ENCODE measurements at places on chromosomes 7 and 10.

GRCh38 chr7:142511801-142512200 lies 237.5 kb upstream of the PRSS1 start:
- DNase-seq, result no peak

- no peak for DNase-seq
Observed at GRCh38 chr7:141407893-141408292, 143.3 kb upstream of the AGK start.

DNA sequence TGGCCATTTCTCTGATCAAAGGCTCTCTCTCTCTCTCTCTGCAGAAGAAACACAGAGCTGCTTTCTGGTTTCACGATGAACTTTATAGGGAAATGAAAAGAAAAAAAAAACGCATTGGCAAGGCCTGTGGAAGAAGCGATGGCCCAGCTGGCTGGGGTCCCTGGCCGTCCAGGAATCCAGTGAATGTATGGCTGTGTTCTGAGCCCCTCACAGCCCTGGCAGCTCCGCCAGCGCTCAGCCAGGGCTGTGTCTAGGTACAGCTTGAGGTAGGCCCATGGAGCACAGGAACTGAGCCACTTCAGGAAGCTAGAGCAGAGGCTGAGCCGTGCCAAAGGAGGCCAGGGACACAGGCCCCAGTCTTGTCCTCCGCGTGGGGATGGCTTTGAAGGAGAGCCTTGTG lies 13.1 kb upstream of the UCMA start:
- DNase-seq, result no peak

DNA sequence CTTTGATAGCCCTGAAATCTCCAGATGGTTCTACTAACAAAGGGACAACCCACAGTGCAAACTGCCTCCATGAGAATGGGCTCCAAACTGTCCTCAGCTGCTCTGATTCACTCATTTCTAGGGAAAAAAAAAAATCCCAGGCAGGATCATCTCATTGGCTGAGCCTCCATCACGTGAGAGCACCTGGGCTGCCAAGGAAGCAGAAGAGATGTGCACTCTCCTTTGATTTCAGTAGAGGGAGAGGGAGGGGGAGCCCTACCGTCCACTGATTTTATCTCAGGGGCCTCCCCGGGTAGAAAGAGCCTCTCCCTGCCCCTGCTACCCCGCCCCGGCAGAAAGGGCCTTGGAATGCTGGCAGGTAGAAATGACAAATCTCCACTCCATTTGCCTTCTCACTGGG lies 725.4 kb downstream of the PHTF2 start:
- no peak for DNase-seq

DNA sequence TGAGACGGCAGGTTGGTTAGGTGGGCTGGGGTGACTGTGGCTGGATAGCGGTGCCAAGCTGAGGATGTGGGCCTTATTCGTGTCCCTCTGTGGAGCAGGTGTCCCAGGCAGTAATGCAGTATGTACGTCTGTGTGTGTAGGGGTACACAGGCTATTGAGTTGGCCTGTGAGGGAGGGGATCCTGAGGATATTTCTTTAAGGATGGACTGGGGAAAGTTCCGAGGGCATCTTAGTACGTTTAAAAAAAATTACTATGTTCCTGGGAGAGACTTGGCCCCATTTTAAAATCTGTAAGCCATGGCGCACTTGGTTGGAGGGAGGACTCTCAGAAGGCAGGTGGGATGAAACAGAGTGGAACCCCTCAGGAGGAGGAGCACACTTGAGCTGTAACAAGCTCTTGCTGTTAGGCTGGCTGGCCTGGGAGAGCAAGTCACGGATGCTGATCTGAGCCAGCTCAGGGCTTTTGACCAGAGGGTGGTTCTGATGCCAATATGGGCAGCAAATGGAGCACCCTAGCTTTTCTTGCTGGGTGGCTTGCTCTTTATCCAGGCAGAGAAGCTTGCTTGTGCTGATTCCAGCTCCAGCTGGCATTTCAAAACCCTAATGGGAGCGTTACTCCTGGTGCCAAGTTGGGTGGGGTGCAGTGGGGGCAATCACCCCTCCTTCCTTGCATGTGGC lies 765 bp downstream of the WBP1L start:
- DNase-seq, result no peak

DNA sequence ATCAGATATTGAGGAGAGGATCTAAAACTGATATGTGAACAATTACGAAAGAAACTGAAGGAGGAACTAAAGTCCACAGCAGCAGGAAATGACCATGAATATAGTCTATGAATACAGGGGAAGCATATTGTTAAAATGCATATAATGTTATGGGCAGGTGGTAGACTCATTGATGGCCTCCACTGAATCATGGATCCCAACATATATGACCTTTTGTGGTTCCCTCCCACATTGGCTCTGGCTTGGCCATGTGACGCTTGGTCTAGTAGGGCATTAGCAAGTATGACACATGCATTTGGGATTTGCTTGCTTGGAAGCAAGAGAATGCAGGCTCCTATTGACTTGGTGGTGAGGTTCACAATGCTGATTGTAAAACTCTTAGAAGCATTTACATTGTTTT lies 55.2 kb upstream of the RAB18 start:
- no peak for DNase-seq

DNA sequence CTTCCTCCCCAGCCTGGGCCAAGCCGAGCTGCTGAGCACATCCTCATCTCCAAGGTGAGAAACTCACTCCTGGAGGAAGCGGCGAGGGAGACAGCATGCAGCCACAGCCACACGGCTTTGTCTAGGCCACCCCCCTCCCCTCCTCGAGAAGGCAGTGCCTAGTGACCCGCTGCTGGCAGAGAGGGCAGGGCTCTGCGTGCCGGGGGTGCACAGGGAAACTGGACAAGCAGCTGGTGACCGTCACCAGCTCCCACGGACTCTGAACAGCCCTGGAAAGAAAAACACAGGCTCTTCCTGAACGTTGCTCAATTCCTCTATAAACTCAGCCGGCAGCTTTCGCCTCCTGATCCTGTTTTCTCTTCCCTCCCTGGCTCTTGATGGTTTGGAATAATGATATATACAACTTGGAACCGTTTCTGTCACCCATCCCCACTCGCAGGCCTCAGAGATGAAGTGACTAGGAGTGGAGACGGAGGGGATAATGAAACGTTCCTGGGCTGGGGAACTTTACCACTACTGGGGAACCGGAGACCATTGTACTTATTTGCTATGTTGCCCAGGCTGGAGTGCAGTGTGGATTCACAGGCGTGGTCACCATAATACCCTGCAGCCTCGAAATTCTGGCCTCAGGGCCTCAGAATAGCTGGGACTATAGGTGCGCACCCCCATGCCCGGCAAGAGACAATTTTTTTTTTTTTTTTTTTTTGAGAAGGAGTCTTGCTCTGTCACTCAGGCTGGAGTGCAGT lies 19.3 kb downstream of the PAPOLB start:
- no peak for DNase-seq

- no peak for DNase-seq
Observed at GRCh38 chr10:102668326-102669107, 24.2 kb downstream of the TRIM8 start.

DNA sequence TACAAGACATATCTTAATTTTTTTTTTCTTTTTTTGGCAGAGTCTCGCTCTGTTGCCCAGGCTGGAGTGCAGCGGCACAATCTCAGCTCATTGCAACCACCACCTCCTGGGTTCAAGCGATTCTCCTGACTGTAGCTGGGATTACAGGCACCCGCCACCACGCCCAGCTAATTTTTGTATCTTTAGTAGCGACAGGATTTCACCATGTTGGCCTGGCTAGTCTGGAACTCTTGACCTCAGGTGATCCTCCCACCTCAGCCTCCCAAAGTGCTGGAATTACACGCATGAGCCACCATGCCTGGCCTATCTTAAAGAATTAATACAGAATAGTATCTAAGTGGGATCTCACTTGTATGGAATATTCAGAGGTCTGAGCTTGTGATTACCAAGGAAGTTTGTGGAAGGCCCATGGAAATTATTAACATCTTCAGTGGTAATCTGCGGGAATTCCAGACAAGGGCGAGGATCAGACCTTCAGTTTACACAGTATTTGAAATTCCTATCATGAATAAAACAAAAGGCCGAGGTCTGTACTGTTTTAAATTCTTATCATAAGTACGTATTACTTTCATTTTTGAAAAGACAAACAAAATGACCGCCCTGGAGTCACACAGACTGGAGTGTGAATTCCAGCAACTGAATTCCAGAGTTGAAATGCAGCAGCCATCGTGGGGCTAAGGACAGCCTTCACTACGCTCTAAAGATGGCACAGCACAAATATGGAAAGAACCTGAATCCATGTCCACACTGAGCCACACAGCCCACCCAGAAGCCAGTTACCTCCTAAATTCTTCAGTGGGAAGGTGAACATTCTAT lies 16.7 kb downstream of the GPRIN2 start:
- no peak for DNase-seq

DNA sequence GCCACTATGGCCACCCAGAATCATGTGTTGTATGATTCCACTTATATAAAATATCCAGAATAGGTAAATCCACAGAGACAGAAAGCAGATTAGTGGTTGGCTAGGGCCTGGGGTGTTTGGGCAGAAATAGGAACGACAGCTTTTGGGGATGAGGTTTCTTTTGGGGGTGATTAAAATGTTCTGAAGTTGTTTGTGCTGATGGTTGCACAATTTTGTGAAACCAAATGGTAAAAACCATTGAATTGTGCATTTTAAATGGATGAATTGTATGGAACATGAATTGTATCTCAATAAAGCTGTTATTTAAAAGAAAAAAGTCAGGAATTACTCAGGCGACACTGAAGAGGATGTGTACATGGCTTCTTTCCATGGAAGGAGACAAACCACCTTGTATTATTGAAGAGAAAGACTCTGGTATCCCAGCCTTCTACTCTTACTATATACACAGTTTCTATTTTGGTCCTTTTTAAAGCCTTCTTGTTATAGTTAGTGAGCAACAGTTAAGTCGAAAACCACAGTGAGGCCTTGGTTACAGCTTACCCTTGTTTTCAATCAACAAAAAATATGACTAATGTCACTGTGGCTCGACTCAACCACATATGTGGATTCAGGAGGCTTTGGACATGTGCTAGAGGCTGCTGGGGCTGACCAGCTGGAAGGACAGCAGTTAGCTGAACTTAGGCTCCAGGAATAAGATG lies 57.1 kb upstream of the KMT2E start:
- DNase-seq, result no peak

DNA sequence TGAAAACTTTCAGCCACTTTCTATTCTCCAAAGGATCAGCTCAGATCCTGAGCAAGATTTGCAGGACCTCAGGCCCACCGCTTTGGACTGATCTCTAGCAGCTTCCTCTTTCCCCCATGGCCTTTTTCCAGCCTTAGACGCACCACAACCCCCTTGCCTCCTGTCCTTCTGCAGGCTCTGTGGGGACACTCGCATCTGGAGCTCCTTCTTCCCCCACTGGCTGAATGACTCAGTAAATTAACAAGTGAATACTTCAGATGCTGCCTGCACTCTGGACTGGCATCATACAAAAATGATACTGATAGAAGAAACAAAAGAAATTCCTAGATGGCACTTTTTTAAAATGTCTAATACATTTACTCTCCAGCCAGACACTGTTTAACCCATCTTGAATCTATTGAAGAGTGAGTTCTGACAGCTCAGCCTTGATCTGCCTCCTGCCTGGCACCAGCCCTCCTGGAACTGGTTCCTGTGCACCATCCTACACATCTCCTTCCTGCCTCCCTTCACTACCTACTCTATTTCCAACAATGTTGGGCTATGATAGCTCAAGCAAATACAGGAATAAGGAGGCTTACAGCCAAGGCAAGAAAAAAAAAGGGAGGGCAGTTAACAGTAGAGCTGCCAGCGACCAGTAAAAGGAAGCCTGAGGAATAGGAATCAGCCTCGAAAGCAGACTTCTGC lies 3.3 kb downstream of the FRMPD2 start:
- no peak for DNase-seq

- no peak for DNase-seq
Observed at GRCh38 chr10:71216363-71216695, 4.0 kb downstream of the UNC5B start.

- no peak for DNase-seq
Observed at GRCh38 chr7:25388681-25389080, 160.4 kb upstream of the NPVF start.

DNA sequence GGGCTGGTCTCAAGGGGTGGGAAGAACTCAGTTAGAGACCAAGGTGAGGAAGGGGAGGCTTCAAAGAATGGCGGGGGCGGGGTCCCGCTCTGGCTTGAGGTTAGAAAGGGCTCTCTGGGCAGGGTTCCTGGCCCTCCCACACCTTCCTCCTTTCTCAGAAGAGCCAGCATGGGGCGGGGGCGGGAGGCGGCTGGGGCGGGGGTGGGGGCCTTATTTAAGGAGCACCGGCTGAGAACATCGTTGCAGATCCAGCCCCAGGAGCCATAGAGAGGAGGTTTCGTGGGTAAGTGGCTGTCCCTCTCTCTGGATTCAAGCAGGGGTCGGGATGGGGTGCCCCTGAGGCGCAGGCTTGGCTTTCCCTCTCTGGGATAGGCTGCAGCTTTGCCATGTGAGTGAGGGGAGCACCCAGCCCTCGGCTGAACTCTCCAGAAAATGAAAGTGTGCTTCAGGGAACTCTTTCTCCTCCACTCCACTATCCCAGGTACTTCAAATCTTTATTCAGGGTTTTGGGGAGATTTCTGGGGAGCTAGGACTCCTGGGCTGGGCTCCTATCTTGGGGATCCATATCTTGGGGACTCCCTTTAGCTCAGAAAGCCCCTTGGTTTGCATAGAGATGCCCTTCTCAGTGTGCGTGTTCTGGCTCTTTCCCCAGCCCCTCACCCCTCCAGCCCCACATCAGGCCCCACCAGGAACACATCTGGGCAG lies 3.3 kb upstream of the CUEDC2 start:
- DNase-seq, result no peak

DNA sequence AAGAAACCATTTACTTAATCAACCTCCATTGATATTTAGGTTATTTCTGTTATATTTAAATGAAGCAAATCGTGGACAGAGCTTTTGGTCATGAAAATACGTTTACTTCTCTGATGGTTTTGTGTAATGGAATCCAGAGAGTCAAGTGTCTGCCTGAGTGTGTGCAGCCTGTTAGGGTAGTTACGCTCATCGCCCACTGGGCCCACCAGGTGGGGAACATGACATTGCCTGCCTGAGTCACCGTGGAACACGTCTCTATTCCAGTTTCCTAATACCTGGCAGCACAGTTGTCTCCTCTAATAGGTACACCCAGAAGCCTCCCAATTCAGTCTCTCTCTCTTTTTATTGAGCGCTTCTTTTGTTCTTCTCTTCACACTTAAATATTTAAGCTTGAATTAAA lies 91.0 kb downstream of the ADCY1 start:
- DNase-seq, result no peak

DNA sequence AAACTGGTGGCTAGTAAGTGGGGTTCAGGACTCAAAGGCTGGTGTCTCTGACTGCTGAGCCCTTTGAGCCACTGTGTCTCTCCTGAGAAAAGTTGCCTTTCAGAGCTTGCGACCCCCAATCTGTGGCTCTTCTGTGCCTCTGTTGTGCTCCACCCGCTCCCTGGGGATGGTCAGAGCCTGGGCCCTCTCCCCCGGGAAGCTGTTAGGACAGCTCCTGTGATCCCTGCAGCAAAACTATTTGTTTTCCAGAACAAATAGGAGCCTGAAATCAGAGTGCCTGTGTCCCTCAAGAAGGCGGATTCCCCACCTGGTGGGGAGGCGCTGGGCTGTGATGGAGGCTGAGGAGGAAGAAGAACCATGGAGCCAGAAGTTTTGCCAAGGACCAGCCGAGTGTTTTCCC lies 56.4 kb upstream of the MXI1 start:
- no peak for DNase-seq
